CD4-positive, alpha-beta T cell treated with Interleukin-4 for 1 hour (primary cell): ENCODE measurements at places on chromosomes 11 and 22.

DNA sequence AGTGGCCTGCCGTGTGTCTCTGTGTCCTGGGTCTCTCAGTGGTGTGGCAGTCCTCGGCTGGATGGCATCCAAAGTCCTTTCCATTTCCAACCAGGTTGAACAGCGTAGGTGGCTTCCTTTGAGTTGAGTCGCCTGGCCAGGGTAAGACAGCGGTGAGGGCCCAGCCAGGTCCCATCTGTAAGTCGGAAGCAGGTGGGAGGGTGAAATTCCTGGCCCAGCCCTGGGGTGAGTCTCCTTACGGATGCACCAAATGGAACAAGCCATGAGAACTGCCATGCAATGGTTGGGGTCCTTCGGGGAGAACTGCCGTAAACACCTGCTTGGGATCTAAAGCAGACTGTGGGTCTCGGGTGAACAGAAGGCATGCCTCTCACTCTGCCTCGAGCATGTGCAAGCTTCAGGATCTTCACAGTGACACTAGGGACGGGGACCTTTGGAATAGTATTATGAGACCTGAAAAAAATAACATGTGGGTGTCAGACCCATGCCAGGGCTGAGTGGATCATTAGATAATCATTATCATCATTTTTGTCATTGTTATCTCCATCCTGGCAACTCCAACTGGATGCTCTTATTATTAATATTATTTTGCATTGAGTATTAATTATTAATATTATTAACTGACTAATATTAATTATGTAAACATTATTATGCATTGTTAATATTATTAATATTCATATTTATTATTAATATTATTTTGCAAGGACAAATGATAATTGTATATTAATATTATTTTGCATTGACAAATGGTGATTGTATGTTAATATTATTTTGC lies 57.7 kb upstream of the LINC01488 start:
- no peak for DNase-seq

- no peak for DNase-seq
Measured at GRCh38 chr11:134524201-134524600, 112.2 kb upstream of the B3GAT1 start.

DNA sequence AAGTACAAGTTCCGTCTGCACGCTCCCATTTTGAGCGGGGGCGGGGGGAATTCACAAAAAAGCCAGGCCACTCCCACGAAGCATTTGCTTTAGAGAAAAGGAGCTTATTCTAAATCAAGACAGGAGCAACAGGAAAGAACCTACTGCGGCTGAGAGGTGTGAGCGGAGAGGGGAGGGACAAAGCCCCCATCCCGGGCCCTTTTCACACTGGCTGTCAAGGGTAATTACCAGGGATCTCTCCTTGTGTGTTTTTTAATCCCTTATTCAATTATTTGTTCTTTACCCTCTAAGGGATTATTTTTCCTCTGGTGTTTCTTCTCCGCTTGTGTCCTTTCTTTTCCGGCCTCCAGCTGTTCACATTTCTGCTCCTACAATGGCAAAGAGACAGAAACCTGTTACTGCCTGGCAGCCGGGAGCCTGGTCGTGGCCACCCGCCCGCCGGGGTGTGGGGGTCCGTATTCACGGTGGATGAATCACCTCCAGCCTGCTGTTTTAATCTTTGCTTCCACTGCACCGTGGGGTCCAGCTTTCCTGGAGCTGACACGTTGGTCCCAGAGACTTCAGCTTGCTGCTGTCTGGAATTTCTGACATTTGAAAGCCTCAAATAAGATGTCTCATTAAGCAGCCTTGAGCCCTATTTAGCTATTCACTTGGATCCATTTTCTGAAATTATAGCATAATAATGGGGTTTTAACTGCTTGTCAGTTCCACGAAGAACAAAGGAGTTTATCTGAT lies 61.4 kb upstream of the FADD start:
- no peak for DNase-seq

DNA sequence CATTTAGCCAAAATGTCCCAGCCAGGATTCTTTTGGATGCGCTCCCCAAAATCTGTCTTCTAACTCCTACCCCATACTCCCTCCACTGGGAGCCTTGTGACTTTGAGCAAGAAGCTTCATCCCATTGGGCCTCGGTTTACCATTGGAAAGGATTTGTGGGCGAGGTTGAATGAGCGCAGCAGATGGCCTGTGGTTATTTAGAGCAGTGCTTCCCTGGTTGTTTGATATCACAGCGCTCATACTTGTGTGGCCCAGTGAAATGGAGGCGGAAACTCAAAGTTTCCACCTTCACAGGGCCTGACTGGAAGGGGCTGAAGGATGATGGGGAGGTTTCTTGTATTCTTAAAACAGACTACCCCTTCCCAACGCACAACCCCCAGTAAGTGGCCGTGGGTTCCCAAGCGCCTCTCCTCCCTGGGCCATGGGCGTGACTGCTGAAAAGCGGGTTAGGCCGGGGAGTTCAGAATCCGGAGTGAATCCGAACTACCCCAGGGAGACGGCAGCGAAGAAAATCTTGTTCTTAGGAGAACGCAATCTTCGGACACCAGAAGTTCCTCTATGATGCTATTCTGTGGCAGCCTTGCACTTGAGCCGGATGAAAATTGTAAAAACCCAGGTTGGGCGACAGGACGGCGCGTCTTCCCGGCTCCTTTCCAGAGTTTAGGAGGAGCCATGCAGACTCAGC lies 1.2 kb upstream of the ATF4 start:
- DNase-seq, result no peak

- no peak for DNase-seq
Measured at GRCh38 chr22:29299136-29299900, 7.1 kb upstream of the GAS2L1 start.

GRCh38 chr22:29256606-29257325 lies 11.0 kb downstream of the RHBDD3 start:
- DNase-seq, result no peak

DNA sequence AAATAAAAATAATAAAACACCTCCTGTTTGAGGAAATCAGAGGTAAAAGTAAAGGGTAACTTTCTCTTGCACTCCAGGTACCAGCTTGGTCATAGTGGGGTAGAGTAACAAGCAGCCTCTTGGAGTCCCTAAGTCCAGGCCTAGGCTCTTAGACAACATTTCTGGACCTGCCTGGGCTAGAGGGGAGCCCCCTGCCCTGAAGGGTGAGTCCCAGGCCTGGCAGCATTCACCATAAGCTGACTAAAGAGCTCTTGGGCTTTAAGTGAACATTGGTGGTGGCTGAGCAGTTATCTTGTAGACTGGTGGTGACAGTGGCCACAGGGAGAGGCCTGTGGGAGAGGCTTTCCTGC lies 18.6 kb upstream of the OR56A3 start:
- DNase-seq, result no peak

DNA sequence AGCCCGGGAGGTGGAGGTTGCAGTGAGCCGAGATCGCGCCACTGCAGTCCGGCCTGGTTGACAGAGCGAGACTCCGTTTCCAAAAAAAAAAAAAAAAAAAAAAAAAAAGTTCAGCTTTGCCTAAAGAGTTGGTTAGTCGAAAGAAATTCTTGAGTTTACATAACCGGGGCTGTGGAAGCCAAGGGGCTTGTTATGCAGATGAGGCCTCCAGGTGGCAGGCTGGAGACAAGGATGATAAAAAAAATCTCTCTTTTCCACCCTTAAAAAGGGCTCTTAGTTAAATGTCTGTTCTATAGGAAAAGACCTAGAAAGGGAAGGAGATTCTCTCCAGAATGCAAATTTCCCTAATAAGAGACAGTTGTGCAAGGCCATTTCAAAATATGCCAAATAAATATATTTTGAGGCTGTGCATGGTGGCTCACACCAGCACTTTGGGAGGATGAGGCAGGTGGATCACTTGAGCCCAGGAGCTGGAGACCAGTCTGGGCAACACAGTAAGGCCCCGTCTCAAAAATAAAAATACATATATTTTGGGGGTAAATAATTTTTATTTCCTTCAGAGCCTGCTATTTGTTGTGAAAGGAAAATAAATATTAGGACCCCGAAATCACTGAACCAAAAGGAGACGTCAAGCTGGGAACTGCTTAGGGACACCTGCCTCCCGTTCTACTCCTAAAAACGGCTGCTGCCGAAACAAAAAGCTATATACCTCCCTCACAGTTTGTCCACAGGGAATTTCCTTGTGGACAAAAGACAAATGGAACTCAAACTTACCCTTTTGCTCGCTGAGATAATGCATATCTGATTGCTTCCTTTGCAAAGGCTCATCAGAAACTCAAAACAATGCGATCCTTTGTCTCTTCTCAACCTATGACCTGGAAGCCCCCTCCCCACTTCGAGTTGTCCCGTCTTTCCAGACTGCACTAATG lies 2.4 kb upstream of the IFITM2 start:
- peak; percentile 75 for DNase-seq

DNA sequence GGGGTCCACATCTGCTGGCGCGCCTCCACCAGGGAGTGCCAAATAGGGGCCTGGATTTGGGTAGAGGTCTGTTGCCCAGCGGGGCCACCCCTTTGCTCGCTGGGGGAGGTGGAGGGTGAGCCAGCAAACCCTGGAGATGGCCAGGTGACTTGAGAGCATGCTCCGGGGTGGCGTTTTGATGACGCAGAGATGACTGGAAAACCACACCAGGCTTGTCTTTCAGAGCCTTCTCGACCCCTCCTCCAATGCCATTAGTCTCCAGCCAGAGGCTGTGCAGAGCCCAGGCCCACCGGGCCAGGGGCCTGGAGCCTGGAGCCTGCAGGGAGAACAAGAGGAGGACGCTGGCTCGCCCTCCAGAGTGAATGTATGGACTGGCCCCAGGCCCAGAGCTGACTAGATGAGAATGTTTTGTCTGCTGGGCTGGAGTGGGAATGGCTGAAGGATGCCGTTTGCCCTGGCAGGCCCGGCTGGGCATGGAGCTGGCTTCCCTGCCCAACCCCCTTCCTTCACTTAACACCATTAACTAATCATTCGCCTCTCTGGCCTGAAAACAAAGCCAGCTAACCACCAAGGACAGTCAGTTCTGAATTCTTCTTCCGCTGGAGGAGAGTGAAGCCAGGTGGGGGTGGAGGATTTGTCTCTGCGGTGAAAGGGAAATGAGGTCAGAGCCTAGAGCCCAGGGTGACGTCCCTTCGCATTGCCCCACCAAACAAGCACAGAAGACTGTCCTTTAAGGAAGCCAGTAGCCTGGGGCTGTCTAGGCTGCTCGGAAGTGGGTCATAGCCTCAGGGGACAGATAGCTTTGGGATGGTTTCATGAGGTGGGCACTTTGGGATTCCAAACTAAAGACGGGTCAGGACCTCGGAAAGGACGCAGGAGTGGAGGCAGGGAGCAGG lies 1.6 kb upstream of the MCAM start:
- peak; percentile 39 for DNase-seq

DNA sequence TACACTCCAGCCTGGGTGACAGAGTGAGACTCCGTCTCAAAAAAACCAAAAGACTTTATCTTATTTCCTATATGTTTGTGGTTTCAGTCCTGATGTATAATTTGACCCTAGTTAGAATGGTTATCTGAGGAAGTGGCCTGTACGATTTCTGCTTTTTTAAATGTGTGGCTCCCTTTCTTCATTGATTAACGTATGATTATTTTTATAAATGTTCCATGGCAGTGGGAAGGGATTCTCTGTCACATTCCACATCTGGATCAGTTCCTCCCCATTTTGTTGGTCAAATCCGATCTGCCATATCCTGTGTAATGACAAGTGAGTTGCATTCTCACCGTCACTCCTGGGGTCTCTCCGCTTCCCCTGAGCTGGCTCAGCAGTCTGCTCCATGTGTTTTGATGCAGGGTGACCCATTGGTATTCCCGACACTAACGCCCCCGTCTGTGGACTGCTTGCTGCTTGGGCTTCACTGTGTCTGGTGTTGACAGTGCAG lies 20.3 kb downstream of the NEAT1 start:
- DNase-seq, result no peak

DNA sequence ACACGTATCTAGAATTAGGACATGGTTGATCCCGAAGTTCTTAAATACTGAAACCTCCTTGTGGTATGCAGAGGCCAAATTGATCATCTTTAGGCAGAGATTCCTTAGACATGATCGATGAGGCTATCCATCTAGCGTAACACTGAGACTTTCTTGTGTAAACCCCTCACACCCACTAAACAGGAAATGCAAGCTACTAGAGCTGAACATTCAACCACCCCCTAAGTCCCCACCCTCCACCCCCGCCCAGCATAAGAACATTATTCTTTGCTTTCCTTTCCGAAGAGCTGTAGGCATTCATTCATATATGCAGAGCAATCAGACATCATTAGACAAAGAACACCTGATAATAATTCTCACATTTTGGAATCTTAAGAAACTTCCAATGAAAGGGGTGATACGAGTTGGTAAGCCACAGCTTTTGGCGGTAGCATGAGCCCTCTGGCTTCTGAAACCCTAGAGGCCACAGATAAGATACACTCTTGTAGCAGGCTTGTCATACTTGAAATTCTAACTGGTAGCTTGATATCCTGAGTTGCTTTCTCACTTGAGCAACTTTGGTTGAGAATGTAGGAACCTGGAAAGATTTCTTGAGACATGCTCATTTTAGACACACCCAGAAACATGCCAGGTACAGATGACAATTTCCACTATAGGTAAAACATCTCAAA lies 42.2 kb downstream of the FLI1 start:
- DNase-seq, result peak; percentile 47

DNA sequence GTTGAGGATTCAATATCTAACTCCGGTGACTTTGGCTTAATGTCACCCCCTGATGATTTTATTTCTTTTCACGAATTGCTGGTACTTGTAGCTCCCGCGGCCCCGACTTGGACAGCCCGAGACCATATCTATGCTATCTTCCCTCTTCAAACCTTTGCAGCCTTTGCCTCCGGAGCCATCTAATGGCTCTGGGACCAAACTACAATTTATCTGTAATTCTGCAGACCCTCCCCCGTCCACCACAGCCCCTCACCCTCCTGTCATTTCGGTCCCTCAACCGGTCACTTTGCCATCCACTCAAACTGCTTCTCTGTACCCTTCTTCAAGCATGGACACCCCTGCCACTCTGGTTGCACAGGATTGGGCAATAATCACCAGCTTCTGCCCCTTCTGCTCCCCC lies 25.7 kb upstream of the ALDH3B2 start:
- DNase-seq, result no peak

DNA sequence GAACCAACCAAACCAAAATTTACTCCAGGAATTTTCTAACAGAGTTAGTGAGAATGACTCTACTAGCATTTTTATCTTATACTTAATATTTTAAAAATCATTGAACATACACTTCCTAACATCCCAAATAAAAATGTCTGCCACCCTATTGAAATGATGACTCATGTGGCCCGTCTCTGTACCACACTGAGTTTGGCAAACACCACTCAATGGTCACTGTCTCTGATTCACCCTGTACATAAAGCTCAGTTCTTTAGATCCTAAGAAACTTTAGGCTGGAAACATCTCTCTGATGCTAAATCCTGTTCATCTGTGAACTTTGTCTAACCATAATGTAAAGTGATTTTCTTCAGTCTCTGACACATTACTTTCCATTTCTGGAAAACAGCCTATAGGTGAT lies 182.0 kb downstream of the CWF19L2 start:
- DNase-seq, result no peak

DNA sequence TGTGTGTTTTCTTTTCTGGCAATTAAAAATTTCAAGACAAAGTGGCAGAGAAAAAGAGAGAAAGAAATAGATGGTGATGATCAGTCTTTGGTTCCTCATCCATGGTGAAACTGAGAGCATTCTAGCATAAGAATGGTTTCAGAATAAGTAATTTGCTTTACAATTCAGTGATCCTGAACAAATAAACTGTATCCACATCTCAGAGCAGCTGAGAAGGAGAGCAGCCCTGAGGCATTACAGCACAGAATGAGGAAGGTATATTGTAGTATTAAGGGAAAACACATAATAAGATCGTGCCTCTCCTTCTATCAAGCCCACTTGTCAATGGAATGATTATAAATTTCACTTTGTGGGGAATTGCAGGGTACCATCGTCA lies 17.4 kb downstream of the LUZP2 start:
- DNase-seq, result no peak
